ENCODE measurements at places on chromosomes 2 and 18.

DNA sequence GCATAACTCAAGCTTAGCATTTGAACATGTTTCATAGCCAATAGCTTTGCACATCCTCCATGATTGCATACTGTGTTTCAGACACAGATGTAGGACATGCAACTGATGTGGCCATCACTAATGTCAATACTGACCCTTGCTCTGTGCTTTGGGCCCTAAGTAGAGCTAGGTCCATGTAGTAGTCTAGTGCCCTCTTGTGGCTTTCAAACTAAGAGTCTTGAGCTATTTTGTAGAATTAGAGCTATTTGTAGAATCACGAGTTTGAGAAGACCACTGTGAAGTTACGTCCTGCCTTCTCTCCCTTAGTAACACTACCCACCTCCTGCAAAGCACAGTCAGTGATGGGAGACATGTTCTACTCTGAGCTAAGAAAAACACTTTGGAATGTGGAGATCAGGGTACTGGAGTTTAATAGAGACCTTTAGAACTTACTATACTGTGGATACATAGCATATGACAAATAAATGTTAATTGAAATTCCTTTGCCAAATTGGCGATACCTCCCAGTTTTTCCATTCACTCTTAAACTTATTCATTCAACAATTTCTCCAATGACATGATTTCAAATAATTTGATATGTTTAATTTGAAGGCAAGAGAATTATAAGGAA, 306.5 kb upstream of the TNP1 start:
- no peak for DNase-seq

- no peak for DNase-seq
Measured at GRCh38 chr2:138381373-138381772, 120.2 kb upstream of the SPOPL start.

DNA sequence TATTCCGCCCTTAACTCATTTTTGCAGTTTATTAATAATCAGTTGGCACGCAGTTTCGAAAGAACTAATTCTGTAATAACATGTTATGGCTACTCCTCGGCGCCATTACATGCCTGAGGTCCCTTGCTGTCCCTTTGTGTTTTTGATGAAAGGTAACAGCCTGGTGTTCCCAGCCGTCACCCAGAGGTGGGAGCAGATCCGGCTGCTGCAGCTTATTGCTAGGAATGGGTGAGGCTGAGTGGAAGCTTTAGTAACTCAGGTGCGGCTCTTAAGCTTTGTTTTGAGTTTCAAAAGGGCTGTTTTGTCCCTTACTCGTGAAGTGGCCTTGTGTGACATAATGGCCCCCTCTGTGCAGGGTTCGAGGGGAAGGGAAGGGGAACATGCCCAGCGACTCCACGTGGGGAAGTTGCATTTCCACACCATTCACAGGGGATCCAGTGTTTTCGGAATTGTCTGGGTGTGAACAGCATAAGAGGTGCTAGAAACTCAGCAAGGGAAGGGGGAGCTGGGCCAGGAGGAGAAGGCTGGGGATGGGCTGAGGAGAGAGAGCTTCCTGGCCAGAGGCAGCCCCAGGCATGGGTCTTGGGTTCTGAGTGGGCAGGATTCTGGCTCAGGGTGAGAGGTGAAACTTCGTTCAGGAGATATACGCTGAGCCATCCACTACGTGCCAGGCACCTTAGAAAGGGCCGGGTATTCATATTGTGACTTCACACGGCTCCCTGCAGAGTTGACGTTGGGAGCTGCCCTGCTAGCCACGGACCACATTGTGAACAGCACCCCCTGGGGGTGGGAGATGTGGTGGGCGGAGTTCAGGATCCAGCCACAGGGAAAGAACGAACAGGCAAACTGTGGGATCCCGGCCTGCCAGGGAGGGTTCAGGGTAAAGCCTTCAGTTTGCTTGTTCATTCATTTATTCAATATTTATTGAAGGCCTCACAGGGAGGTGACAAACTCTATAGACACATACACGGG, 84.4 kb downstream of the TGOLN2 start:
- no peak for DNase-seq

GRCh38 chr18:80191907-80192652, 55.2 kb downstream of the PARD6G start:
- DNase-seq = no peak

- no peak for DNase-seq
Measured at GRCh38 chr18:25518716-25519053, 166.7 kb upstream of the ZNF521 start.

DNA sequence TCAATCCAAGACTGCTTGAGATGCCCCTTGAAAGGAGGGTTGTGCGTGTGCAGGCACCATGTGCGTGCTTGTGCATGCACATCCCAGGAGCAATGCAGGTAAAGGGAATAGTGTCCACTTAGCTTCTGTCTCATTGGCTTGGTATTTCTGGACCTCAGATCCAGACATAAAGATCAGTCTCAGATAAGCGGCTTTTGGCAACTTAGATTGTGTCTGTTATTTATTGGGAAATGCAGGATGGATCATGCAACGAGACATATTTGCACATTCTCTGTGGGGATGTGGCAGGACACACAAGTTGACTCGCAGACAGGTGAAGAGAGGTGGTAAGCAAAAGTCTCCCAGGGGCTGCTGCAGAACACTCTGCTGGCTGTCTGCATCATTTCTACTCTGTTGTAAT, 67.9 kb downstream of the SETBP1 start:
- no peak for DNase-seq

DNA sequence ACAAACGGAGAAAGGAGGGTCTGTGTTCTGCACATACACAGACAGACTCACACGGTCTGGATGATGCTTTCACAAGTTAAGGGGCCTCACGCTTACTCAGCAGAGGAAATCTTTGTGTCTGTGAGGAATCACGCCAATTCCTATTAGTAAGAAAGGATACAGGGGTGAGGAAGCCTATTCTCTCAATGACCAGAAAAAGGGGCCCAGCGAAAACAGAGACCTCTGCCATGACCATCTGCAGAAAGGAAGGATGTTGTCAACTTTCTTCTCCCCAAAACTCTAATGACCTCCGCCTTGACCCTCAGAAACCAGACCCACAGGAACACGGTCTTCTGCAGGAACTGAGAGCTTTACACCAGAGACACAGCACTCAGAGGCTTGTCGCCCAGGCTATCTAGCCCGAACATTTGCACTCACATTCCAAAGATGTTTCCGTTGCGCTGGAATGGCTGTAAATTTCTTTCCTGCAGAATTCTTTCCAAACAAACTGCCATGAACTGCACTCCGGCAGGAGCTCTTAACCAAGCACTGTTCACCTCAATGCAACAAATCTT, 186.3 kb downstream of the TCF4 start:
- DNase-seq = no peak

DNA sequence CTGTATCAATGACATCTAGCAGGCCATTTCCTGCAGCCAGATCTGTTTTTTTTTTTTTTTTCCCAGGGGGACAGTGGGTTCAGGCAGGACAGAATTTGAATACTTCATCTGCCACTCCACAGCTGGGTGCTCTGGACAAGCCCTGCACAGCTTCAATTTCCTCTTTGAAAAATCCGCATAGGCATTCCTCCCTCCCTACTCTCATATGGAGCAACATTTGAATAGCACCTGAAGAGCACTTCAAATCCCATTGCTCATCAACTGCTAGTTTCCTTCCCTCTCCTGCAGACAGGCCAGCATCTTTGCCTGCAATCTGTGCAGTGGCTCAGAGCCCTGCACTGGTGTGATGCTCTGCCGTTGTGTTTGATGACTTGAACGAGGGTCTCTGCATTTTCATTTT, 326.3 kb downstream of the TSN start:
- DNase-seq = no peak

GRCh38 chr2:145207884-145208283, 688.0 kb upstream of the ZEB2 start:
- no peak for DNase-seq

DNA sequence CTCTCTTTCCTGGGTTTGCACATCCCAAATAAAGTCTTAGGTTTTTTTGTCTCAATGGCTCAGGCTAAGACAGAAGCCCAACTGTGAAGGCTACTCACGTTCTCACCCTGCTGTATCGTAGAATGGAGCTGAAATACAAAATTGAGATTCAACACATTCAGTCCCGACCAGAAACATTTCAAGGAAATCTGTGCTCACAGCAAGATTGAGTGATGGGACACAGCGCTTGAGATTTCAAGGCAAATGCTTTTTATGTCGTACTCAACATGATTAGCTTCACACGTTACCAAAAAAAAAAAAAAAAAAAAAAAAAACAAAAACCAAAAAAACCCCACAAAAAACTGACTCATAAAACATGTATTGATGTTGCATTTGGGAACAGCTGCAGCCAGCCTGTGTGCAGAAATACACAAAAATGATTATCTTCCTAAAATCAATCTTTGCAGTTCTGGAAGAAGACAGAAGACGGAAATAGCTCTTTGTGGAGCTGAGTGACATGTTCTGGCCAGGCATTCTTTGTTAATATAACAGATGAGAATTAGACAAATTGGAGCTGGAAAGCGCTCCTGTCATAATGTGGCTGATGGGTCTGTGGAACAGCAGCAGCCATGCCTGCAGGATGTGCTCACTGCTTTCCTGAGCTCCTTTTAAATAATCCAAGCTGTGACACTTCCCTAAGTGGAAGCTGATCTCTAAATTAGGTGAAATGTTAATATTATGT, 453.2 kb downstream of the LPIN1 start:
- DNase-seq = no peak

GRCh38 chr2:166128156-166128505, 311 bp upstream of the SCN1A start:
- DNase-seq = no peak

- DNase-seq = no peak
Measured at GRCh38 chr2:5509362-5509761, 182.8 kb upstream of the SOX11 start.

DNA sequence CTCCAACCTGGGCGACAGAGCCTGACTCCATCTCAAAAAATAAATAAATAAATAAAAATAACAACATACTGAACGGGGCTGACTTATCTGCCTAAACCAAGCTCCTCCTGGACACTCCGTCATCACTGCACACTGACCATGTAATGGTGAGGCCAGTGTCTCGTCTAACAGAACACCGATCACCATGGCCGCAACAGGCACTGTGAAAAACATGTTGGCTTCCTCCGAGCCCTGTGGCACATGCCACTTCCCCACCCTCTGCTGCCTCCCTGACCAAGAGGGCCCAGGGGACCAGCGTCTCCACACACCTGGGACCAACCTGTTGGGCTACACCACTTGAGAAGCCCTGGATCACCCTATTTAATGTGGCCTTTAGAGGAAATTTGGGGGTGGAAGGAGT, 33.9 kb downstream of the ZNF516 start:
- DNase-seq = no peak

DNA sequence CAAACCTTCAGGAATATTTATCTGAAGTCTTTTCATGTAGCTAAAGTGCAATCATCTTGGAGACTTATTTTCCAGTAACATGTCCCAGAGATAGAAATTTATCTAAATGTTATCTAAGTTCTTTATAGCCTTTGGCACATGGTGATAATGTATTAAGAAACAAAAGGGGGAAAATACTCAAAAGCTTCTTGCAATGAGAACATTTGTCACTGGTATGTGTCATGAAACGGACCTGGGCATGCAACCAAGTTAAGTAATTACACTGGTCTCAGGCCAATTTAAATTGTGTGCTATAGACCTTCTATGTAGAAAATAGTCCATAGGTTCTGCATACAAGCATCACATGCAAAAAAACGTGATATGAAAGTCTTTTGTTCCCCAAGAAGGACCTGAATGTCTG, 136.2 kb downstream of the SLC8A1 start:
- no peak for DNase-seq

GRCh38 chr18:5895876-5896740, 786 bp upstream of the TMEM200C start:
- no peak for DNase-seq

DNA sequence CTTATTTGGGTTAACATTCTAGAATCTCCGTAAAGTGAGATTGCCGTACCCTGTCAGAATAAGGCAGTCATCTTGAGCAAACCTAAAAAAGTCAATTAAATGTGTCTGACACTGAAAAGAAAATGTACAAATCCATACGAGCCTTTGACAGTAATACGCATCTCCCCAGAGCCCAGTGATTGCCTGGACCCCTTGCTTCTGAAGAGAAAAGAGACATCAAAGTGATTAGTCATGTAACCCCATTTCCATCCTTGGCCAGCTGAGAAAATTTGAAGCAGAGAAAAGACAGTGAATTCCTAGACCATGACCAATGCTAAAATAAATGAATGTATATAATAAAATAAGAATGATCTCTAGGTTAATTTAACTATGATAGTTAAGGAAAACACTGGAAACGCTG, 1499.4 kb downstream of the SUCLG1 start:
- no peak for DNase-seq

GRCh38 chr2:60354713-60355112, 198.7 kb downstream of the BCL11A start:
- no peak for DNase-seq

GRCh38 chr2:218284106-218284811, 8.0 kb downstream of the TMBIM1 start:
- no peak for DNase-seq

GRCh38 chr2:156434461-156435291, 1.5 kb upstream of the GPD2 start:
- no peak for DNase-seq

DNA sequence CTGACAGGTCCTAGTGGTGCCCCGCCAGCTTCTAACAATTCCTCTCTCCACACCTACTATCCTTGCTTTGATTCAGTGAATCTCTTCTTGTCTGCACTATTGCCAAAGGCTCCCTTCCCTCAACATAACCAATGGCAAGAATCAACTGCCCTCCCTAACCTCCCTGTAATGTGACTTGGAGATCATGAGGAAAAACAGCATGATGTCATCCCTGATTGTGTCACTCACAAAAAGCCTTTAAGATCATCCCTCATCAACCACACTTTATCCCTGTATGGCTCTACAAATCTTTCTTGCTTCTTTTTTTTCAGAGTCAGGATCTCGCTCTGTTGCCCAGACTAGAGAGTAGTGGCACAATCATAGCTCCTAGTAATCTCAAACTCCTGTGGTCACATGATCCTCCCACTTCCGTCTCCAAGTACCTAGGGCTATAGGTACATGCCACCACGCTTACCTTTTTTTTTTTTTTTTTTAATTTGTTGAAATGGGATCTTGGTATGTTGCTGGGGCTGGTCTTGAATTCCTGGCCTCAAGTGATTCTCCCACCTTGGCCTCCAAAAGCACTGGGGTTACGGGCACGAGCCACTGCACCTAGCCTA, 19.7 kb downstream of the SAP130 start:
- no peak for DNase-seq

- no peak for DNase-seq
Measured at GRCh38 chr18:42401131-42401673, 446.2 kb downstream of the PIK3C3 start.

- DNase-seq = no peak
Measured at GRCh38 chr2:124663645-124663997, 638.5 kb downstream of the CNTNAP5 start.

GRCh38 chr2:141508086-141508752, 622.6 kb downstream of the LRP1B start:
- no peak for DNase-seq

GRCh38 chr2:174338147-174338605, 3.4 kb downstream of the SP9 start:
- DNase-seq = no peak

DNA sequence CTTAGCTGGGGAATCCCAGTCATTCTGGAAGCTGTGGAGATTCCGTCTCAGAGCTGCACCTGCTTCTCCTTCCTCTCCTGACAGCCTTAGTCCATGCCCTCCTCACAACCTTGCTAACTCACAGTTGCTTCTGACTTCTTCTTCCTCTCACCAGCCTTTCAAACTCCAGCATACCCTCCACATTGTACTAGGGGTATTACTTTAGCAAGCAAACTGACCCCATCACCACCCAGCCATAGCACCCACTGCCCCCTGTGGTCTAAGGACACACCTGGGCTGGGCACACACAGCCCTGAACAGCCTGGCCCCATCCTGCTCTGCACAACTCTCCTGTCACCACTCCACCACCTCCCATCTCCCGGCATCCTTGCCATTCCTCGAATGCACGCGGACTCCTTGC, 208.2 kb downstream of the FBXO15 start:
- no peak for DNase-seq

Measured in stimulated activated naive B cell treated with anti-CD40 and anti-IgM and Interleukin-4, amounts not matched to agents 10 μg/mL and 1 μg/mL and 100 μg/mL, for 72 hours (primary cell).